ENCODE measurements at places on chromosomes 7 and 10.

- DNase-seq = no peak
Measured at GRCh38 chr7:22697876-22698606, 29.0 kb upstream of the IL6 start.

- no peak for DNase-seq
Measured at GRCh38 chr10:79268742-79269141, 78.5 kb upstream of the PPIF start.

- no peak for DNase-seq
Measured at GRCh38 chr7:116583653-116584052, 58.8 kb downstream of the CAV1 start.

GRCh38 chr7:102460467-102460866 lies 4.2 kb downstream of the ALKBH4 start:
- no peak for DNase-seq

DNA sequence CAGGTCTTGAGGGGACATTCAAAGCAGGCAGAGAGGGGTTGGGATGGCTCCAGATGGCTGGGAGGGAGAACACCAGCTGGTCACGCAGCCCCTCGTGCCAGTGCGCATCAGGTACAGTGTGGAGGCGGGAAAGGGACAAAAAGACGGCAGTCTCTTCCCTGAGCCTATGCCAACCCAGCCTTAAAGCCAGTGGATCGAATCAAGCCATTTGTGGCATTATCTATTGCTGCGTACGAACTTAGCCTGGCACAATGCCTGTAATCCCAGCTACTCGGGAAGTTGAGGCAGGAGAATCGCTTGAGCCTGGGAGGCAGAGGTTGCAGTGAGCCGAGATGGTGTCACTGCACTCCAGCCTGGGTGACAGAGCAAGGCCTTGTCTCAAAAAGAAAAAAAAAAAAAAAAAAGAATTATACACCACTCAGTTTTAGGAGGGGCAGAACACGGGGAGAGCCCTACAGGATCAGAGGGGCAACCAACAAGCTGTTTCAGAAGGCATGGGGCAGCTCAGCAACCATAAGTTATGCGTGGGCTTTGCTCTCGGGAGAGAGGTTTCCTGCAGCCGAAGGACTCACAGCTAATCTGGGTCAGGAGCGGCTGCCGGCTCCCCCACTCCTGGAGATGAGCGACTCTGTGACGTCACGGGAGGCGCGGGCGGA lies 356 bp upstream of the NDUFB2 start:
- DNase-seq = peak; percentile 90

GRCh38 chr7:87926581-87927461 lies 7.2 kb upstream of the ADAM22 start:
- DNase-seq = no peak

- DNase-seq = no peak
Measured at GRCh38 chr10:77809336-77809735, 117.2 kb downstream of the DLG5 start.

DNA sequence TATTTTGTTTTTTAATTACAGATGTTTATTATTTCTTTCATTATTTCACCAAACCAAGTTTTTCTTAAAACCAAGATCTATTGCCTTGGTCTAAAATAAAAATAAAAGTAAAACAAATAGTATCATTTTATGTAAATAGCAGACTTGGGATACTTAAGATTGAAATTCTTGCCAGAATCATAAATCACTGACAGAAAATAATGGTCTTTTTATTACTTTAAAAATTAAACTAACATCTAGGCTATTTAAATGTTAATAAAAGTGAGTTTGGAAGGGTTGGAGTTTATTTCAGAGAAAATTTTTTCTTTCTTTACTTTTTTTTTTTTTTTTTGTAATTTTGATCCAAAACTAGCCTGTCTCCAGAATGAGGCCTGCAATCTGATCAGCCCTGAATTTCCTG lies 568.0 kb upstream of the IGFBP3 start:
- no peak for DNase-seq

DNA sequence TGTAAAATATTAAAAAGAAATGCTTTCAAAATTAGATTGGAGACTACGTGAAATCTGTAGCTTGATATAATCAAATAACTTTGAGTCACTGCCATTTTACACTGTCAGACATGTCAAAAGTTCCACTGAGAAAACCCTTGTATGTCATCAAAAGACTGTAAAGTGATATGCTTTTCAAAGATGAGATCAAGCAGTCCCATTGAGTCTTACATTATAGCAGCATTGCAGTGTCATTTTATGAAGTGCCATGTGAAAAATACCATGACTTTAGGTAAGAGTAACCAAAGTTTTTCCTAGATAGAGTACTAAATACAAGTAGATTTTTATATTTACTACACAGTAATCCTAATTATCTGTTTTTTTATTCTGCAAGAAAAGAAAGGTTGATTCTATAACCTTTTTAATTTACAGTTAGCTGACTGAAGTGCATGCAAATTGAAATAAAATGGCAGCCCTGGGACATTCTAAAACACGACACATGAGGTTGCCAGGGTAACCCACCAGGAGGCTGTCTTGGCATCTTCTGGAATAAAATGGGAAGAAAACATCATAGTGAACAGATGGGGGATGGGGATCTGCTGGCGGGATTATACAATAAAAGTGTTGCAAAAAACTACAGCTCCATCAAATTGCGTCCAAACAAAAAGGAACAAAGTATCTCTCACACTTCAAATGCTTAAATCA lies 91.3 kb upstream of the TMEM106B start:
- no peak for DNase-seq

GRCh38 chr7:132758986-132759385 lies 182.7 kb upstream of the PLXNA4 start:
- DNase-seq = no peak

- no peak for DNase-seq
Measured at GRCh38 chr7:52482076-52482475, 553.4 kb upstream of the POM121L12 start.

- no peak for DNase-seq
Measured at GRCh38 chr7:99038086-99038855, 105.6 kb downstream of the SMURF1 start.

DNA sequence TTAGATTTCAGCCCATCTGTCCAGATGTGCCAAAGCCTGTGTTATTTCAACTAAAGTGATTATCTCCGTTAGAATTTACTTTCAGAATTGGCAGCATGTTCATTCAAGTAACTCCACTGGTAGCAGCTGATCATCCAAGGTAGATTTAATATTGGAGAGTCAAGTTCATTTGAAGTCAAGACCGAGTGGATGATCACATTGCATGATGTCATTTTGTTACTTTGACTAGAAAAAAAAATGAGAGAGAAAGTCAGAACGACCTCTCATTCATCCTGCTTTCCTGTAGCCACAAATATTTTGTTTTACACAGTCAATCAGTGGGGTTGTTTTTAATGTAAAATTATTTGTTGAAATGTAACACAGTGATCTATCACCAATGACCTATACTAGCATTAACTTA lies 196.7 kb upstream of the PHYHIPL start:
- DNase-seq = no peak

GRCh38 chr7:114691605-114692004 lies 230.3 kb upstream of the MDFIC start:
- DNase-seq = no peak

- no peak for DNase-seq
Measured at GRCh38 chr7:41584746-41585145, 118.1 kb downstream of the INHBA start.

DNA sequence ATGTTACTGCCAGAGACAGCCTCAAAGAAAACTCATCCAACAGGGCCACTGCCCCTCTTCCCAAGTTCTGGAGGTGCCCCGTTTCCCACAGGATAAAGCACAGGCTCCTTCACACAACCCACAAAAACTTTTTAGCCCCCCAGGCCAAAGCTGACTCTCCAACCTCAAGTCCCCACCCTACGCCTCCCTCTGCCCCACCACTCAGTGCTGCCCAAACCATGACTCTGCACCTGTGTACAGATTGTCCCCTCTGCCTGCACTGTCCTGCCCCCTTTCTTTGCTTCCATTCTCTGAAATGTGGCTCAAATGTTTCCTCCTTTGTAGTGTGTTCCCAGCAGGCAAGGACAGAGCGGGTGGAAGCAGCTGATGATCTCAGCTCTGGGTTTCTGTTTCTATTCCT lies 284.0 kb downstream of the GRID1 start:
- no peak for DNase-seq

GRCh38 chr10:93865794-93866425 lies 27.9 kb upstream of the SLC35G1 start:
- no peak for DNase-seq

- no peak for DNase-seq
Measured at GRCh38 chr10:98363220-98363619, 51.8 kb downstream of the PYROXD2 start.

DNA sequence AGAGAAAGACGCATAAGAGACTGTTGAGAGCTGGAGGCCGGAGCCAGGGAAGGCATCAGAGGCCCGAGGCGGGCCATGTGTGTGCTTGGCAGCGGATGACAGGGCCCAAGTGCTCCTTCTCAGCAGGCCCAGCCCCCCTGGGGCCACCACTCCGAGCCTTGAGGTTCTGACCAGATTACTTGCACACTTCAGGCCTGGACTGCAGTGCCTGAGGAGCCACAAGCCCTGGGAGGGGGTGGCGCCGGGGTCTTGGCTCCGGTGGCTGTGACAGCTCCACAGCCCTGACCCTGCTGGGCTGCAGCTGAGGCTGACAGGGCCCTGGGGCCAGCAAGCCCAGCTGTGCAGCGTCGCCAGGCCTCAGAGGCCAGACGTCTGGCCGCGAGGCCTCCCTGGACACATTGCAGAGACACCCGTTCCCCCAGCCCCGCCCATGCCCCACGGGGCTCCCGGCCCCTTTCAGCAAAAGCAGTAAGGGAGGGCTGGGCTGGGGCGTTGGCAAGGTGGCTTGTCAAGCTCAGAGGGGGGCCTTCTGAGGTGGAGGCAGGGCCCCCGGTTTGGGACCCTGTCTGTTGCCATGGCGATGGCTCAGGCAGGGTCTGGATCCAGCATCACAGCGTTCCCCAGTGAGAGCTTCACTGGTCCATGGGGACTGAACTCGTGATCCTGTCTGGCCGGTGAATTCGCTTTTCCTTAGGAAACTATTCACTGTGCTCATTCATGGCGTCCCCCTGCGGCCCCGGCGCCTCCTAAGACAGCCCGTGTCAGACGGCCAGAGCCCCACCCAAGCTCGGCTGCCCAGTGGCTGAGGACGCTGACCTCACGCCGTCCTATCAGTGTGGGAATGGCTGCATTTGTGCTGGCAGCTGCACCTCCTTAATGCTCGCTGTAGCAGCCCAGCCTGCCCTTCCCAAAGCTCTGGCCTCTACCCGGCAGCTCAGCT lies 5.7 kb downstream of the ELN start:
- DNase-seq = no peak

GRCh38 chr7:81604075-81604807 lies 165.6 kb downstream of the HGF start:
- DNase-seq = no peak

DNA sequence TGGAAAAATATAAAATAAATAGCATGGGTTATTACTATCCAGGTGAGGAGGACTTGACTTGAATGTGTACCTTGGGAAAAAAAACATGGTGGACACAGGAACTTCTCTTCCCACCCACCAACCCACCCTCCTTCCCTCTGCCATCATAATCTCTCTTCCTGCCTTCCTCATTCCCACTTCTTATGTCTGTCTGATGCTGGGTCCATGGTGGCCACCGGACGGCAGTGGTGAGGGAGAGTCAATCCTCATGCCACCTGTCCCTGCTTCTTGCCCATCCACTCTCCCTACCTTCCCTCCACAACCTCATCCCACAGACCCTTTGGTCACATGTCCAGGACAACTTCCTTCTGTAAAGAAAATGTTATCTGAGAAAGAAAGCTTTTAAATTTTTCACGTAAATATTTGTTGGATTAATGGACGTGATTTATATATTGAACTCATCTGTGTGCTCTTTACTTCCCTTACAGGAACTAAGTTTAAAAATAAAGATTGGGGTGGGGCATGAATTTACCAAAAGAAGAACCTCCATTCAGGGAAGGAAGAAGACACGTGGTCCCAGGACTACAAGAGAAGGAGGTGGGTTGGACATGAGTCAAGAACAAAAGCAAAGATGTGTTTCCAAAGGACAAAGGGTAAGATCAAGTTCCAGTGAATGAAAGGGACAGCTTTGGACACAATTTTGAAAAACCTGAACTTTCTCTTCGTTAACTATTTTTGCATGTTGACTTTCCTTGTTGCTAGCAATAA lies 104.5 kb downstream of the PIP4K2A start:
- DNase-seq = no peak

- DNase-seq = no peak
Measured at GRCh38 chr10:126157189-126157588, 231.1 kb downstream of the ADAM12 start.

- DNase-seq = no peak
Measured at GRCh38 chr10:69624245-69624786, 5.7 kb upstream of the FAM241B start.

- DNase-seq = no peak
Measured at GRCh38 chr10:21195252-21195651, 298.1 kb upstream of the NEBL start.

- no peak for DNase-seq
Measured at GRCh38 chr10:43123361-43124093, 14.7 kb upstream of the CSGALNACT2 start.

DNA sequence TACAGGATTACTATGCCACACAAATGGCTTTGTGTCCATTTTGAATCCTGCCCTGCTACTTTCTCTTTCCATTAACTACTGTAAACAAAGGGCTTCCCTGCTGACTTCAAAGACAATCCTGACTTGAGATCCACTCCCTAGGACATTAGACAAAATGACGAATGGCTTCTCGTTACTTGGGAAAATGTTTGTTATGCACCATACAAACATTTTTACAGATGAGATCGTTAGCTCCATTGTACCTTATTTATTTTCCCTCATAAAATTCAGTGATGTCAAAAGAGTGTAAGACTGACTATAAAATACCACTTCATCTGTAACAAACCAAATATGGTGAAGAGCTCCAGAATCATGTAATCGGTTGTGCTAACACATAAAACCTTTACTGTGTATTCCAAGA lies 121.8 kb downstream of the CD36 start:
- no peak for DNase-seq

GRCh38 chr7:83681200-83681778 lies 32.4 kb upstream of the SEMA3E start:
- DNase-seq = no peak

- no peak for DNase-seq
Measured at GRCh38 chr7:132495936-132496335, 80.3 kb downstream of the PLXNA4 start.

GRCh38 chr7:95874541-95875265 lies 102.3 kb downstream of the DYNC1I1 start:
- no peak for DNase-seq

DNA sequence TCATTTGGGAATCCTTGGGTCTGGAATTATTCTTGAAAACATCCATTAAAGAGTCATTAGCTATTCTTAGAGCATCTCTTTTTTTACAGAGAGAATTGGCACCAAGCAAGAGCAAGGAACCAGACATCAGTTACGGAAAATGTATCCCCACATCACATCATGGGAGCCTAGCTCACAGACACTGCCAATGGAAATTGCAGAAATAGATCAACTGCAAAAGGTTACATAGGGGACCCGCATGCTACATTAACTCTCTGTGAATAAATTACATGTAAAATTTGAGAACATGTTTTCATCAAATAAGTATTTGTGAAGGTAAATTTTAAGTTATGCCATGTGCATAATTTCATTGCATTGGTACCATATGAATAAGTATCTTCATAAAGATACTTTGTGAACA lies 224.8 kb downstream of the ZNF248 start:
- DNase-seq = no peak

Data from activated CD4-positive, alpha-beta T cell treated with anti-CD3 and anti-CD28 coated beads for 24 hours (primary cell).